Naive thymus-derived CD8-positive, alpha-beta T cell (primary cell): ENCODE measurements at places on chromosomes 5 and 9.

- DNase-seq = no peak
Measured at GRCh38 chr5:120539471-120539870, 75.4 kb downstream of the PRR16 start.

- no peak for DNase-seq
Measured at GRCh38 chr5:143418140-143418866, 14.8 kb upstream of the NR3C1 start.

DNA sequence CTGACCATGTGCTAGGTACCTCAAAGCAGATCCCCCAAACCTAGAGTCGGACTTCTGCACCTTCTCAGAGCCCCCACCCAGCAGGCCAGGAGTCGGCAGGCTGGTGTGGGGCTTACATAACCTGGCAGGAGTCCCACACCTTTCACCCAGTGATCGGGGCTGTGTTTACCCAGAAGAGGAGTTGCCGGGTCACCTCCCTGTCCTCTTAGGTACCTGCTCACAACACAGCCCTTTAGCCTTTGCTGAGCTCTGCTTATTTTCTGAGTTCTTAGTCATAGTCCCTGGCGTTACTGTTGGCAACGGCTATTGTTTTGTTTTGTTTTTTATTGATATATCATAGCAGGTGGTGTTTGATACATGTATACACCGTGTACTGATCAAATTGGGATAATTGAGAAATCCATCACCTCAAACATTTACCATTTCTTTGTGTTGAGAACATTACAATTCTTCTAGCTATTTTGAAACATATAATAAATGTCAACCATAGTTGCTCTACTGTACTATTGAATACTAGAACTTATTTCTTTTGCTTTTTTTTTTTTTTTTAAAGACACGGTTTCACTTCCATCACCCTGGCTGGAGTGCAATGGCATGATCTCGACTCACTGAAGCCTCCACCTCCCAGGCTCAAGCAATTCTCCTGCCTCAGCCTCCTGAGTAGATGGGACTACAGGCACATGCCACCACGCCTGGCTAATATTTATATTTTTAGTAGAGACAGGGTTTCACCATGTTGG, 10.4 kb upstream of the EEIG1 start:
- no peak for DNase-seq

DNA sequence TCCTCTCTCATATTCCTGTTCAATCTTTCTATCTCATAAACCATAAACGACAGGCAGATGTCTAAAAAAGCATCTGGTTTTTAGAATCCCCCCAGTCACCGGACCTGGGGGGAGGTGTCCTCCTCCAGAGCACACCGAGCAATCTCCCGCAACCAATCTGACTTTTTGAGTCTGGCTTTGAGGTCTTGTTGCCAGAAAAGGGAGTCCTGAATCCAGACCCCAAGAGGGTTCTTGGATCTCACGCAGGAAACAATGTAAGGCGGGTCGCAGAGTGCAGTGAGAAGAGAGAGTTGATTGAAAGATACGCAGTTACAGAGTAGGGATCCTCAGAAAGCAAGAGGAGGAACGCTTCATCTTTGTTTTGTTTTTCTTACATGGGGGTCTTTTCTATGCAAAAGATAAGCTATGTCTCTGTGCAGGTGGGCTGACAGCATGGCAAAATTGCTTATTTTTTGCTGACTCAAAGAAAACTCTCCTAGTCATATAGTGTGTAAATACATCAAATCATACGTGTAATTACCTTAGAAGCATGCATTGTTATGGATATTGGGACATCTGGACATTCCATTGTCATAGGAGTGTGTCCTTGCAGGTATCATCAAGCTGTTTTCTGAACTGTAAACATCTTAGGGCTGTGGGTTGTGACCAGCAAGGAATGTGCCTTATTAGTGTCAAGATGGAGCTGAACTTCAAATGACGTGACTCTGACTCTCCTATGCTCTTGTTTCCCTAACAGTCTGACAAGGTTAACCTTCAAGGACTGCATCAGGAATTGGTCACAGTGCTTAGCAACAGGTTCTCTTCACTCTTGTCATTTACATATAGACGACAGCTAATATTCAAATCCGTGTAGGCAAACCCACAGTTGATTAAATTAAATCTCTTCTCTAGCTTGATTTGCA, 159.3 kb upstream of the DAPK1 start:
- DNase-seq = no peak

DNA sequence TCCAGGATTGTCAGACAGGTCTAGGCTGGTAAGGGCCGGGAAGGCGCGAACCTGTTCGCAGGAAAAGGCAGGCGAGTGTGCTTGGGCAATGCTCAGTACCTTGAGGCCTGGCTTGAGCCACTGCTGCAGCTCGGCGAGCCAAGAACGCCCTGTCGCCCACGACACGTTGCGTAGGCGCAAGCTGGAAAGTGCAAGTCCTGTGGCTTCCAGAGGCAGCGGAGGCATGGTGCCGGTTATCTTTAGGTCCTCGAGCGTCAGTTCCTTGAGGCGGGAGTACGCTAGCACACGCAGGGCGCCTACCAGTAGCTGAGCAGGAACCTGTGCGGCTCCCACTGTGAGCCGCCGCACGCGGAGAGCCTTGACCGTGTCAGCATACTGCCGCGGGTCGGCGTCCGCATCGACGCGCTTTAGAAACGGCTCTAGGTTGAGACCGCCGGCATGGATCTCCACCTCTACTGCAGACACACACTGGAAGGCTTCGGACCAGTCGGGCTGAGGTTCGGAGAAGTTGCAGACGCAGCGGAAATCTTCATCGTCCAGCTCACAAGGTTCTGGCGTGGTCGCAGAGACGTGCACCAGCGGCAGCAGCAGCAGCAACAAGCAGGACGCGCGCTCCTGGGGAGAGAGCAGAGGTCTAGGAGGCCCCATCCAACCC, 482 bp downstream of the CD14 start:
- peak; percentile 40 for DNase-seq

DNA sequence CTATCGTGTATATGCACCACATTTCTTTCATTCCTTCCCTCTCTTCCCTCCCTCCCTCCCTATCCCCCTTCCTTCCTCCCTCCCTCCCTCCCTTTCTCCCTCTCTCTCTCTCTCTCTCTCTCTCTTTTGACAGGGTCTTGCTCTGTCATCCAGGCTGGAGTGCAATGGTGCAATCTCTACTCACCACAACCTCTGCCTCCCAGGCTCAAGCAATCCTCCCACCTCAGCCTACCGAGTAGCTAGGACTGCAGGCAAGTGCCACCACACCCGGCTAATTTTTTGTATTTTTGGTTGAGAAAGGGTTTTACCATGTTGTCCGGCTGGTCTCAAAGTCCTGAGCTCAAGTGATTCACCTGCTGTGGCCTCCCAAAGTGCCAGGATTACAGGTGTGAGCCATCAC, 1.1 kb upstream of the ANKS6 start:
- DNase-seq = no peak

GRCh38 chr9:91714020-91714806, 235.8 kb downstream of the ROR2 start:
- DNase-seq = no peak

- DNase-seq = no peak
Measured at GRCh38 chr5:91443761-91444467, 60.8 kb upstream of the ARRDC3 start.

DNA sequence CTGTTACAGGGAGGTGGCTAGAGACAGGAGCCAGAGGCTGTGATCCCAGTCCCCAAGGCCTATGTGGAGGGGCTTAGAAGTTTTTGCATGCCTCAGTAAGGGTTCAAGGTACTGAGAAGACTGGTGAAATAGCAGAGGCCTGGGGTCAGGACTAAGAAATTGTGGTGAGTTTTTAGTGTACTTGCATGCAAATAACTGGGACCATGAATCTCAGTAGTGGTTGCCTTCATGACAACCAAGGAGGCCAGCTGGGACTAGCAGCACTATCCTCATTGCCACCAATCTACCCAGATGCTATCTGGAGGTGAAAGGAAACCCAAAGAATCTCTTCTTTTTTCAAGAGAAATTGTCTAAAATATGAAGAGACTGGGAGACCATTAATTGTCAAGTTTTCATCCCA, 395.1 kb downstream of the CETN3 start:
- DNase-seq = no peak

DNA sequence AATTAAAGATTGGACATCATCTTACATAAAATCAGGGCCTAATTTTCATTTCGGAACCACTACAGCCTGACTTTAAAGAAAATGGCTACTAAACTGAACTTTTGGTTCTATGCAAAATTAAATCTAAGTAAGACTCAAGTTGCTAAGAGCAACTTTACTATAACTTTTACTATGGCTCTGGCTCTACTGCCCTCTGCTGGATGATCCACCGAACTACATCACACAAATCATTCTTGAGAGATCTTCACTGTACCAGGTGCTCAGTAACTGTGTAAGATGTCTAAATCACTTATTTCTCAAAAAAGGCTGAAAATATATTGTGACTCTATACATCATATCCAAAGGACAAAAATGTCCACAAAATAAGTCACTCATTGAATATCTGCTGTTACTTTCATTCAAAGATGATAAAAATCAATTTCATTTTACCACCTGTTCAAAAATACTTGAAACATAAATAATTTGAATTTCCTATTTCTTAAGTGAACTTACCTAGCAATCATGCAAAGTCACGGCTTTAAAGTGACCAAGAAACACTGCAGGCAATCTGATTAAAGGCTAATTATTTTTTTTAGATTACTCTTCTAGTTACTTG, 13.5 kb downstream of the MOCS2 start:
- peak; percentile 63 for DNase-seq

DNA sequence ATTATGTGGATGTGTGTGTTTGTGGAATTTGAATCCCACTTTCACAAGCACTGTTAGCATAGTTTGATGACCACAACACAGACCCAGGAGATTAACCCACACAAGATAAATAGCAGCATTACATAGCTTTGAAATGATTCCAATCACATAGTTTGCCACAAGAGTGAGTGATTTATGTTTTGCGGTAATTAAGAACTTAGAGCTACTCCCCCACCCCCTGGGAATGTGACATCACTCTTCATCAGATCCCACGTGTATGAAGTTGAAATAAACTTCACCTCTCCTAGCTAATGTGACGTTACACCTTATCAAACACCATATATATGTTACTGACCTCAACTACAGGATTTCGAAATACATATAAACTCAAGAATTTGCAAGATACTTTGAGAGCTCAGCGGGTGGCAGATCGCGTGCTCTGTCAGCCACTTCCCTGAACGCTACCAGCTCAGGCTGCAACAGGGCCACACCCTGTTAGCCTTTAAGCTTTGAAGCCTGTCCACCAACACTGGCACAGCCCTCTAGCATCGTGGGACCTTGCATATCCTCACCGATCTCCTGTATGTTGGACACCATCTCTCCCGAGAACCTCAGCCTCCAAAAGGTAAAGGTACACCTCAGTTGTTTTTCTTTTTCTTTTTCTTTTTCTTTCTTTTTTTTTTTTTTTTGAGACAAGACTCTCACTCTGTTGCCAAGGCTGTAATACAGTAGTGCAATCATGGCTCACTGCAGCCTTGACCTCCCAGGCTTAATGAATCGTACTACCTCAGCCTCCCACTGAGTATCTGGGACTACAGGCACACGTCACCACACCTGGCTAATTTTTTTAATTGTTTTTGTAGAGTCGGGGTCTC, 1.7 kb upstream of the AGTPBP1 start:
- no peak for DNase-seq

DNA sequence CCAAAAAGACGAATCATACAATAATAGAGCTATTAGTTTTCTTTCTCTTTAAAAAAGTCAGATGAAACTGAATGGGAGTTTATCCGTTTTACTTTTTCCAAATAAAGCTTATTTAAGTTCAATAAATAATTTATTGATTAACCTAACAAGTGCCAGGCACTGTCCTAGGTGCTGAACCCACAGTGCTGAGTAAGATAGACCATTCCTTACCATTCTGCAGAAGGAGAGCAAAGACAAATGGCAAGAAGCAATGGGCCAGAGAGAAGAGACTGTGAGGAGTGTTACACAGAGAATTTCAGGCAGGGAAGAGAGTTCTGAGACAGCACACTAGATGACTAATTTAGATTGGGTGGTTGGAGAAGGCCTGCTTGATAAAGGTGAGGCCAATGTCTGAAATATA, 127.2 kb downstream of the AUH start:
- DNase-seq = no peak

GRCh38 chr5:34042321-34042720, 692 bp downstream of the C1QTNF3 start:
- DNase-seq = no peak

- DNase-seq = no peak
Measured at GRCh38 chr5:106408141-106408540, 1262.6 kb downstream of the EFNA5 start.
